ENCODE measurements at places on chromosomes 2 and 18.
A peak's percentile ranks its signal among the peaks of the same experiment; 100 is the strongest.

DNA sequence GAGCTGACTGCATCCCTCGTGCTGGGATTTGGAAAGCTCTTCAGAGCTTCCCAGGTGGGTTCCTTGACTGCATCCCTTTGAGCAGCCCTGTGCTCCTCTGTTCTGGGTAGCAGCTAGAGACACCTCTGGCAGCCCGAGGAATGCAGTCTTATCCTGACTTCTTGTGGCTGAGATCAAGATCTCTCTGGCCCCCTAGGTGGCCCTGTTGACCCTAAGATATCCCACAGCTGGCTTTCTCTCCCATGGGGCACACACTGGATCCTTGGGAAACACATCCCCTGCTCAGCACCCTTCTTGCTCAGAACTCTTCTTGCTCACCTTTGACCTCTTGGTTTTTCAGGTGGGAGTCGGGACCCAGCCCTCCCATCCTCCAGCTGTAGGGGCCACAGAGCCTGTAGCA lies 237.2 kb downstream of the TSN start:
- no peak for DNase-seq

DNA sequence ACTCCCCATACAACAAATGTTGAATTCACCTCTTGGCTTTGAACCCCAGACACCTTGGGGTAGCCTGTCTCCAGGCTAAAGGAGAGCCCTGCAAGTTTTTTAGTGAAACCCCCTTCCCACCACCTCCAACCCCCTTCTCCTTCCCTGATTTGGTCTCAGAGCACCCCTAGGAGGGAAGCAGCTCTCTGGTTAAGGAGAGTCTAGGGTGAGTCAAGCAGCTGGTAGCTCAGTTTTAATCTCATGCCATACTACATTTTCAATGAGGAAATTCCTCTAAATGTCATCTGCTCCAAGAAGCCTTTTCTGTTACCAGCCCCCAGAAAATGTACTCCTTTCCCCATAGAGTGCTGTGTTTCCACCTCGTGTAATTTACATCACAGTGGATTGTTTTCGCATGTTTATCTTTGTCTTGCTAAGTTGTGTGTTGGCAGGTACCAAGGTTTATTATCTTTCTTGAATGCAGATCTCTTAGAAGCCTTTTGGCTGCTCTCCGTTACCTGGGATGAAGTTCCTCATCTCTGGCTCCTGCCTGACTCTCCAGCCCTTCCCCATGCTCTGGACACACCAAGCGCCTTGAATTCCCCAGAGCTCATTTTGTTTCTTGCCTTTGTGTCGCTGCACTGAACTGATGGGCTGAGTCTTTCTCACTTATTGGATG lies 82.2 kb downstream of the ASAP2 start:
- no peak for DNase-seq

DNA sequence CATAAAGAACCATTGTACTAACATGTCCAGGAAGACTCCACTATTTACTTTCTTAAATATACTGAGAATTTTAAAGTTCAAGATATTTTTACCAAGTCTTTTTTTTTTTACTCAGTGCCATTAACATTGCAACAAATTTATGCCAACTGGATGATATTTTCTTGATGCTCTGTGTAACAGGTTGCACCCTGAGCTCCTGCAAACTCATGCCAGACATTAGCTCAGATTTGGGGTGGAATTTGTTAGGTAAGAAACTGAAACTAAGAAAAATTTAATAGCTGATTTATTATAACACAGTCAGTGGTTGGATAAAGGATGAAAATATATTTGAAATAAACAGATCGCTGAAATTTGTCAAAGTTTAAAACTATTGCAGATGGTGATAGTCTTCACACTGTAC lies 228.6 kb upstream of the SPHKAP start:
- no peak for DNase-seq

- no peak for DNase-seq
Measured at GRCh38 chr2:27102329-27102728, 15.8 kb downstream of the KHK start.

DNA sequence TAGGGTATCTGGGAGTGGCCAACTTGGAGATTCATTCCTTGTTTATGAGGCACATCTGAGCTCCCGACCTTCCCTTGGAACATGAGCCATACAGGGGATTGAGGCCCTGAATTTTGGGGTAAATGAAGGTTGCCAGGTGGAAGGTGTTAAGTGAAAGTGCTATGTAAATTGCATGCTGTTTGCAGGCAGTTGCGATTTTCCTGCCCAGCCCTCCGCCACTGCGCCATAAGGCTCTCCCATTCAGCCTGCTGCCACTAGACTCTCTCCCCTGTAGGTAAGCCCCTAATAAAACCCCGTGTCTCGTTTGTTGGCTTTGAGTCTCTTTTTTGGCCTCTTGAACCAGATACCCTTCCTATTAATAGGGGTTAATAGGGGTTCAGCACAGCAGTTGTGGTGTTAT lies 33.8 kb downstream of the PCARE start:
- no peak for DNase-seq

DNA sequence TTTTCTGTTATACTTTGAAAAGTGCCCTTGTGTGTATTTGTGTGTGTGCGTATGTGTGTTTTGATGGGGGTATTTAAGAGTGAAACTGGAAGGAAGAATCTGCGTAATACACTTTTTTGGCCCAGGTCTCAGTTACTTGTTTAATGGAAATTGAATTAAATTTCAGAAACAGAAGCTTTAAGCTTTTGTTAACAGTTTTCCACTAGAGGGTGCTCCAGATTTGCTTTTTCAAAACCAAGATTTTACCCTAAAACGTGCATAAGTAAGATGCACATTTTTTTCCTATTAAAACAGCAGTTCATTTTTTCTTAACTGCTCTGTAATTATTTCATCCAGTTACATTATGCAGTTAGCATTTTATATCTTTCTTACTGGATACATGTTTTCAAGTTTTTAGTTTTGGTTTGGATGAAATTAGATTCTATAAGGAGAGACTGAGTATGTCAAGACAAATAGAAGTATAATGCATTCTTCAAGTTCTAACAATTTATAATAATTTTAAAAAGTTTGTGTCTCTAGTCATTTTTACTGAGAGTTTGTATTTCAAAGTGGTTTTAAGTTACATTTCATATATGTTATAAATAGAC lies 97.2 kb downstream of the PIK3C3 start:
- DNase-seq: no peak

GRCh38 chr18:61989138-61989537 lies 96.3 kb upstream of the RNF152 start:
- no peak for DNase-seq

GRCh38 chr2:218471036-218471435 lies 52.1 kb downstream of the VIL1 start:
- no peak for DNase-seq

GRCh38 chr2:101348883-101349282 lies 38.4 kb downstream of the CREG2 start:
- DNase-seq: no peak

DNA sequence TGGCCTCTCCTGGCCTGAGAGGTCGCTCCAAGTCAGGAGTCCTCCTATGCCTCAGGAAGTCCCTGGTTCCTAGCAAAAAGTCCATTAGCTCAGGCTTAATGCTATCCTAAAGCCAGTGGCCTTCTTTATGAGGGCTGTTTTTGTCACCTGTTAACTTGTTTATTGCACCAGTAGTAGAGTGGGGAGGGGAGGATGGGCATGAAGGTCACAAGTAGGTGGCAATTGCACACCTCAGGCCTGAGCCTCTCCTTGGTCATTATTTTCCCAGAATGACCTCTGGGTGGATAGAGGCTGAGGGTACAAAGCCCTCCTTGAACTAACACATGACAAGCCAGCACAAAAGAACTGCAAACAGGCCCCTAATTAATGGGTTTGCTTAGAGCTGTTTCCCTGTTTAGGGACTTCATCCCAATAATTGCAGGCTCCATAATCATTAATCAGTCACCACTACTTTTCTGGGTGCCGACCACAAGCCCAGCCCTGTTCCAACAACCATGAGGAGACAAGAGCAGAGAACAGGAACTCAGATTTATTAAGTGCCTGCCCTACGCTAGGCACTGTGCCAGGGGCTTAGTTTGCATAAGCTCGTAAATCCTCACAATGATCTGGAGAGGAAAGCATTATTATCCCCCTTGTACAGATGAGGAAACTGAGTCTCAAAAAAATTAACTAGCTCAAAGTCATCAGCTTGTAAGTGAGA lies 123.0 kb upstream of the PKDCC start:
- DNase-seq: no peak

- DNase-seq: peak; percentile 62
Measured at GRCh38 chr18:77207540-77207939, 42.1 kb upstream of the GALR1 start.

GRCh38 chr18:68456985-68457384 lies 257.9 kb downstream of the TMX3 start:
- no peak for DNase-seq

DNA sequence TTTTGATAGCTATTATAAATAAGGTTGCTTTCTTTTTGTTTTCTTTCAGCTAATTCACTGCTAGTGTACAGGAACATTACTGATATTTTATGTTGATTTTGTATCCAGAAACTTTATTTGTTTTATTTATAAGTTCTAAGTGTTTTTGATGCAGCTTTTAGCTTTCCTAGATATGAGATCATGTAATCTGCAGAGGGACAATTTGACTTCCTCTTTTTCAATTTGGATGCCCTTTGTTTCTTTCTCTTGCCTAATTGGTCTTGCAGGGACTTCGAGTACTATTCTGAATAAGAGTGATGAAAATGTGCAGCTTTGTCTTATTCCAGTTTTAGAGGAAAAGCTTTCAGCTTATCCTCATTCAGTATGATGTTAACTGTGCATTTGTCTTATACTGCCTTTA lies 643.4 kb upstream of the CDH2 start:
- no peak for DNase-seq

GRCh38 chr2:28717339-28717758 lies 34.3 kb upstream of the PPP1CB start:
- no peak for DNase-seq

- DNase-seq: no peak
Measured at GRCh38 chr2:20621366-20622295, 29.3 kb downstream of the HS1BP3 start.

DNA sequence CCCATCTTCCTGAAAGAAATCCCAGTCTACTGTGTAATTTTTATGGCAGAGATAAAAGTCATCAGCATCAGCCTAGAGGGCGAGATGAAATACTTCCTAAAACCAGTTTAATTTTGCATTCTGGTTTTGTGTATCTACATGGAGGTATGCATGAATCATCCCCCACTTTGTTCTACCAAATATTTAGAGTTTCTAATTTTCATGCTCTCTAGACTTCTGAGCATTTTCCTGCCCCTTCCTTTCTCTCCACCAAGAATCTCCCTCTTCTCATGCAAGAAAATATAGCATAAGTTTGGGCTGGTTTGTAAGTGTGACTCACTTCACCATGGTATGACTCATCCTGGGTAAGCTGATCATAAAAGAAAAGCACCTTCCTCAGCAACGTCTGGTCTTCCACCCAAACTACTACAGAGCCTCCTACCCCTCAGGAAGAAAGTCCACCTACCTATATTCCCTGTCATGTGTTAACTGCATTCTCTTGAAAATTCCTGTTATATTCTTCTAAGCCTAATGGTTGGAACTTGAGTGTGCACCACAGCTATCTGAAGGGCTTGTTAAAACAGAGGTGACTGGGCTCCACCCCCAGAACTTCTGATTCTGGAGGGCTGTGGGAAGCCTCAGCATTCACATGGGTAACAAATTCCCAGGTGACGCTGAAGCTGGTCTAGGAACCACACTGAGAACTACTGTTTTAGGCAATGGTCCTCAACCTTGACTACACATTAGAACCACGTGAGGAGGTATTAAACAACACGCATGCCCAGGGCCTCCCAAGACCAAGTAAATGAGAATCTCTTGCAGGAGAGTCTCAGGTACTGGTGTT lies 37.4 kb upstream of the RAPGEF4 start:
- DNase-seq: no peak

DNA sequence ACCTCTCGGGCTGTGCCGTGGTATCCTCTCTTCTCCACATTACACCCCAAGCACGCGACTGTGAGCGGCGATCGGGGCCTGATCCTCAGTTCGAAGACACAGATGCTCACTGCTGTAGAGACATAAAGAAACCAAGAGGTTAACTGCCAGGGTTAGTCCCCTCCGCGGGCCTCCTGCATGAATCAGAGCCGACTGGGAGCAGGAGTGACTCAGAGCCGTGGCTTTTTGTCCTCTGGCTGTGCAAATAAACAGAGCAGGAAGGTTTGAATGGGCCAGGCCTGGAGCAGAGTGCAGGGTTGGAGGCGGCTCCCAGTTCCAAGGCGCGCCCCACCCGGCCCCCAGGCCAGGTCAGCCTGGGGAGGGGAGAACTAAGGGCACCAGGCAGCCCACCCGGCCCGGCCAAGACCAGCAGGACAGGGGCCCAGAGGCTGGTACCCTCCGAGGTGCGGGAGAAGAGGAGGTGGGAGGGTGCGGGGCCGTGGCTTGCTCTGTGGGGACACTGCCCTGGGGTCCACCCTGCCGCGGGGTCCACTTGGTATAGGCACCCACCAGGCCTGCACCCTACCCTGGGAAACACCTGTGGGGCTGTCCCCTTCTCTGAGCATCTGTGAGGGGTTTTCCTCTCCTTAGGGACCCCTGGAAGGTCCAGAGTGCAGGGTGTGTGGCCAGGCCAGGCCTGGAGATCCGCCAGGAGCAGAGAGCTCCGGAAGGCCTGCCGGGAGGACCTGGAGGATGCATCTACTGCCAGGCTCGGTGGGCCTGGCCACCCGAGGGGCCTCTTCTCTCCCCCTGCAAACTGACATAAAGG lies 16.5 kb downstream of the TWIST2 start:
- DNase-seq: peak; percentile 92

- no peak for DNase-seq
Measured at GRCh38 chr2:134771313-134771801, 52.6 kb upstream of the TMEM163 start.

- DNase-seq: no peak
Measured at GRCh38 chr2:68287580-68288441, 31.9 kb downstream of the CNRIP1 start.

DNA sequence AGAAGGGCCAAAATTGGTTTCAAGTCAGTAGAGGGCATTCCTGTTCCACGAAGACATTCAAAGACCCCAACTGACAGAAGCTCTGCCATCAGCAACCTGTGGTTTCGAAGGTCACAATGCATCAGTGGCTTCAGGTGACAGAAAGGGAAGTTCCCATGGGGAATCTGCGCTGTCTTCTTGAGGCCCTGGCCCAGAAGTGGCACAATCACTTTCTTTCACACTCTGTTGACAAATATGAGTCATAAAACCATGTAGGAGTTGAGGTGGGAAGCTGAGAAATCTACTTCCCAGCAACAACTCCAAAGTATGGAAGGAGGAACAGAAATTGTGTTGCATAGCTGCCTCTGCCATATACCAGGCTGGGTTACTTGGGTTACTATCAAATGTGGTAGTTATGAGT lies 621.1 kb upstream of the FANCL start:
- DNase-seq: no peak

DNA sequence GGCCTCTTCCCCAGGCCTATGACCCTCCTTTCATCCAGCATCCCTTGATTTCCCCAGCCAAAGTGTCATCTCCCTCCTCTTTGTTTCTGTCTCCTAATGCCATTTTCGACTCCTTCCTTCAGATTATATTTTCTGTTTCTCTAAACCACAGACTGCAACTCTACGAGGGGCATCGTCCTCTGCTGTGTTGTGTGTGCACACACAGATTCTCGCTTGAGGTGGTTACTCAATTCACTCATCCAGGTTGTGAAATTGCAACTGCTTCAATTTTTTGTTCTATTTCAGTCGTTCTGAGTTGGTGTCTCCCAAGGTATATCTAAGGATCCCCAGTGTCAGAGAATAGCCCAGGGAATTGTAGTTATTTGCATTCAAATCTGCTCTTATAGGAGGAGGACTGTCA lies 113.5 kb upstream of the NDUFV2 start:
- no peak for DNase-seq
